ENCODE measurements at places on chromosomes 11 and 22.

DNA sequence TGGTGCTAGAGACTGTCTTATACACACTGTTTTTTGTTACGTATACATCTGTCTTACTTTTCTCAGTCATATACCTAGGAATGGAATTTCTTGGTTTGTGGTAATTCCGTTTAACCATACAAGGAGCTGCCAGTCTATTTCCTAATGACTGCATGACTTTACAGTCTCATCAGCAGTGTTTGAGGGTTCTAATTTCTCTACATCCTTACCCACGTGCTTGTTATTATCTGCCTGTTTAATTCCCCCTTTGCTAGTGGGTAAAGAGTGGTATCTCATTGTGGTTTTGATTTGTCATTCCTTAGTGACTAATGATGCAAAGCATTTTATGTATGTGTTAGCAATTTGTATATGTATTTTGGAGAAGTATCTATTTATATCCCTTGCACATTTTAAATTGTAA, 1008.0 kb downstream of the FAM181B start:
- DNase-seq: no peak

DNA sequence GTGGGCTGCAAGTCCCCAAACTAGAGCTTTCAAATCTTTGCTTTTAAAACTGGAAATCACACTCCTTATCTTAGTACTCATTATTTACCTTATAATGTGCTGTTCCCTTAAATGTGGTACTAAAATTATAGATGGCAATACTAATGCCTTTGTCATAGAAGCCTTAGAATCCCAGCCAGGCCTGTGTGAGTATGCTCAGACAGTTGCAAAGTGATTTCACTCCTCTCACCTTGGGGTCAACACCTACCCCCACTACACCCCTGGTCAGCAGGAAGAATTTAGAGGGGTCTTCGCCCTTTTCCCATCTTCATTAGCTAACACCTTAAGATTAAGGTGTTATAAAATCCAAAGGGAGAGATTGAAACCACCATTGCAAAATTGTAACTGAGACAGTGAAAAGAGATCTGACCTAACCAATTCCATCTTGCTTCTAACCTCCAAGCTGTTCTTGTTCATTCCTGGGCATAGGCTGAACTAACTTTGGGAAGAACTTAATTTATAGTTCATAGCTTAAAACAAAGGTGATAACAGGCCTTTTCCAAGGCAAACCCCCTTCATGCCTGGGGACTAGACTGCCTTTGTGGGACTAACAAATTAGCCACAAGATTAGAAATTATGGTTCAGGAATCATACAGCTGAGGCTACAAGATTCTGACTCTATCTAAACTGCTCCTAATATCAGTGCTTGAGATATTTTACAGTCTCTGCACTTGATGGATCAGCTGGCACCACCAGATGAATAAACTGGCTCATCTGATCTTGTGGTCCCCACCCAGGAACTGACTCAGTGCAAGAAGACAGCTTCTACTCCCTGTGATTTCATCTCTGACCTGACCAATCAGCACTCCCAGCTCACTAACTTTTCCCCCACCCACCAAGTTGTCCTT, 10.4 kb upstream of the MRPL17 start:
- no peak for DNase-seq

GRCh38 chr11:71255800-71256479, 3.6 kb upstream of the SHANK2 start:
- no peak for DNase-seq

GRCh38 chr11:19846654-19847305, 134.1 kb downstream of the NAV2 start:
- DNase-seq: no peak

GRCh38 chr11:130522284-130522961, 74.0 kb downstream of the ADAMTS15 start:
- DNase-seq: no peak

GRCh38 chr11:17116117-17116516, 38.6 kb upstream of the RPS13 start:
- DNase-seq: no peak

DNA sequence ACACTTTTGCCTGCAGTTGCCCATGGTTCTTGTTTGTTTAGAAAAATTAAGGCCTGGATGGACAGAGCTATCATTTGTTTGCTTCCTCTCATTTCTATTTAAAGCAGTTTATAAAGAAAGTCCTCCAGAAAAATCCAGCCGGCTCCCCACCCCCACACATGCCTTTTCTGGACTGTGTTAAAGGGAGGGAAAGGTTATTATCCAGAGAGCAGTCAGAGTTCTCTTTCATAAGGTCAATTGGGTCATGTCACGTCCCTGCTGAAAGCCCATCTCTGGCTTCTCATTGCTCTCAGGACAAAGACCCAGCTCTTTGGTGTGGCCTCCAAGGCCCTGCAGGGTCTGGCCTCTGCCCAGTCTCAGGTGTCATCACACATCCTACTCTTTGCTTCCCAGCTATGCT, 9.8 kb upstream of the GRK3 start:
- DNase-seq: no peak

Measured in activated T-helper 1 cell treated with anti-CD3 and anti-CD28 coated beads, Interleukin-12 subunit alpha, Interleukin-12 subunit beta, Interleukin-2, Interleukin-4 antibody, amounts not matched to agents 30 ng/mL and 10 ng/mL and 1 ng/mL, durations not matched to agents 14 hours and 24 hours and 36 hours (primary cell).